ENCODE measurements at places on chromosomes 11 and 22.
A peak's percentile ranks its signal among the peaks of the same experiment; 100 is the strongest.

GRCh38 chr22:33518405-33518804, 401.9 kb downstream of the LARGE1 start:
- no peak for DNase-seq

- DNase-seq: peak; percentile 23
Observed at GRCh38 chr22:43262990-43263644, 76.2 kb upstream of the TTLL12 start.

DNA sequence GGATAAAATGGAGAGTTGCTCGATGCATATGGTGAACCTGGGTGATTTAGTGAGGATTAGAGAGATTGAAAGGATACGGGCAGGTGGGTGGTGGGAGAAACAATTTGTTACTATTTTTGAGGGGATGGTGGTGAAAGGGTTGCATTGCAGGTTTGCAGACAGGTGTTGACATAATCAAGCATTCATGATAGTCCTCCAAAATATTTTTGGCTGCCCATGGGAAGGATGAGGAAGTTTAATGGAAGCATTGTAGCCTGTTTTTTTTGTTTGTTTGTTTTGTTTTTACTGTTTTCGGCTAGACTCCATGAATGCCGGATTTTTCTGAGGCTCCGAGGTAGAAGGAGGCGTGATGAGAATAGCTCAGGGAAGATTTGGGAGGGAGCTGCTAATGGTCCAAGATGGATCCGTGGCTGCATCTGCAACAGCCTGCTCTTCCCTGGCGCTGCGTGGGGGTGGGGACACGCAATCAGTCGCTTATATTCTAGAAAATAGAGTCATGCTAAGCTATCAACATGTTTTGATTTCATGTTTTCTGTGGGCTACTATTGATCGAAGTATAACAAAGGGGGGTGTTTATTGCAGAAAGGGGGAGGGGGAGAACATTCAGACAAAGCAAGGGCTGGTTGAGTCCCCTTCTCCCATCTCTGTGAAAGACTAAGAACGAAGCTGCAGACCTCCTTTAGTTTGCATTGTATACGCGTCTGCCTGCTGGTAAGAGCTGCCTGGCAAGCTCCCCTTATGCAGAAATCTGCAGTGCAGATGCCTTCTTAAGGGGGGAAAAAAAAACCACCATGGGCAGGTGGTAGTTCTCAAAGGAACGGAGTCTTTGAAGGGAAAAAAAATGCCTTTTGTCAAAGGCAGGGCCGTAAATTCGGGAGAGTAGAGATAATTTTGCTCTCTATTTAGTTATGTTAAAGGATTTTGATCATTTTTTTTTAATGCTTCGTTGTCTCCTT, 1.0 kb downstream of the RTN3 start:
- DNase-seq: no peak

DNA sequence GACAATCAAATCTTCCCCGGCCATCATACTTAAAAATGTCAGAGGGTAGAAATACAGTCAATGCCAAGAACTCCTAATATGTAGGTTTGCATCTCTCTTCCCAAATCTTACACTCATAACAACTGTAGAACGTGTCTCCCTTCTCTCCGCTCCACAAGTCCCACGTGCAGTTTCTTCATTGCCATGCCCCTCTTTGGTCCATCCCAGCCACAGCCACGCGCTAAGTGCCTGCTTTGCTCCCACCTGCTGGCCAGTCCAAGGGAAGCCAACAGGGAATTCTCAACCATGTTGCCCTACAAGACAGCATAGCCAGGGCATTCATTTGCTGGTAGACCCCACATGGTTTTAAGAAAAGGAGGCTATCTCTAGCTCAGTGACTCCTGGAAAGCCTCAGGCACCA, 420.6 kb upstream of the ISX start:
- DNase-seq: no peak

GRCh38 chr22:30392661-30393321, 4.0 kb upstream of the SEC14L2 start:
- no peak for DNase-seq

DNA sequence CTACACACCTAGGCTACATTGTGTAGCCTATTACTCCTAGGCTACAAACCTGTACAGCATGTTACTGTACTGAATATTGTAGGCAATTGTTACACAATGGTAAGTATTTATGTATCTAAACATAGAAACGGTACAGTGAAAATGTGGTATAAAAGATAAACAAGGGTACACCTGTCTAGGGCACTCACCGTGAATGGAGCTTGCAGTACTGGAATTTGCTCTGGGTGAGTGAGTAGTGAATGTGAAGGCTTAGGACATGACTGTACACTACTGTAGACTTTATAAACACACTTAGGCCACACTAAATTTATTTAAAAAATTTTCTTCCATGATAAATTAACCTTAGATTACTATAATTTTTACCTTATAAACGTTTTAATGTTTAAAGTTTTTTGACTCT, 171.7 kb upstream of the NCAM1 start:
- DNase-seq: no peak

Data from activated T-cell treated with anti-CD3 and anti-CD28 coated beads for 1 hour (primary cell).